KBM-7 (cell line): ENCODE measurements at places on chromosomes 5 and 9.

- no peak for DNase-seq
These were observed 1.4 kb downstream of the RPS6 start for GRCh38 chr9:19378647-19379046.

GRCh38 chr5:147403651-147404640, 105.9 kb downstream of the DPYSL3 start:
- no peak for DNase-seq

DNA sequence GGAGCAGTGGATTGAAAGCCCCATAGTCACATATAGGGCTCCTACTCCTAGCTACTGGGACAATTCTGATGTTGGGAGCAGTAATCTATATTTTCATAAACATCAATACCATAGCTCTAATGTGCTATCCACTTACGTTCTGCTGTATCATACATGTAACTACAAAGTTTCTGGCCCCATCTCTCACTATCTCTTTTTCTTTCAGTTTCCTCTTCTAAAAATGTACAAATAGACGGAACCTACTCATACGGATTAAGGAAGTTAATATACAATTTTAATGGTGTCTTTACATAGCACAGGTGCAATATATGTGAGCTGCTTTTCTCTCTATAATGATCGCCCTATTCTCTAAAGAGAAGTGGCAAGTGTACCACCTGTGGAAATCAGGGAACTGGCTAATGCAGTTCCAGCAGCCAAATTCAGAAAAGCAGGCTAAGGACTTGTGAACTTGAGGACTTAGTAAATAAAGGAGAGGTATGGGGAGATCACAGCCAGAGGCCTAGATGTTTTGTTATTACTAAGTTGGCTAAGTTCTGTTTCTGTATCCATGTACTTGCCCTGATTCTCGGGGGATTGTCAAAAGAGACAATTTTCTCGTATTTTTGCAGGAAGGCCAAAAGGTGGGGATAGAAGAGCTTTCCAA, 1021.9 kb downstream of the CDH12 start:
- no peak for DNase-seq

GRCh38 chr9:112125951-112126388, 49.1 kb downstream of the SUSD1 start:
- no peak for DNase-seq

- DNase-seq: no peak
These were observed 38.8 kb downstream of the MRPL36 start for GRCh38 chr5:1760656-1761452.

DNA sequence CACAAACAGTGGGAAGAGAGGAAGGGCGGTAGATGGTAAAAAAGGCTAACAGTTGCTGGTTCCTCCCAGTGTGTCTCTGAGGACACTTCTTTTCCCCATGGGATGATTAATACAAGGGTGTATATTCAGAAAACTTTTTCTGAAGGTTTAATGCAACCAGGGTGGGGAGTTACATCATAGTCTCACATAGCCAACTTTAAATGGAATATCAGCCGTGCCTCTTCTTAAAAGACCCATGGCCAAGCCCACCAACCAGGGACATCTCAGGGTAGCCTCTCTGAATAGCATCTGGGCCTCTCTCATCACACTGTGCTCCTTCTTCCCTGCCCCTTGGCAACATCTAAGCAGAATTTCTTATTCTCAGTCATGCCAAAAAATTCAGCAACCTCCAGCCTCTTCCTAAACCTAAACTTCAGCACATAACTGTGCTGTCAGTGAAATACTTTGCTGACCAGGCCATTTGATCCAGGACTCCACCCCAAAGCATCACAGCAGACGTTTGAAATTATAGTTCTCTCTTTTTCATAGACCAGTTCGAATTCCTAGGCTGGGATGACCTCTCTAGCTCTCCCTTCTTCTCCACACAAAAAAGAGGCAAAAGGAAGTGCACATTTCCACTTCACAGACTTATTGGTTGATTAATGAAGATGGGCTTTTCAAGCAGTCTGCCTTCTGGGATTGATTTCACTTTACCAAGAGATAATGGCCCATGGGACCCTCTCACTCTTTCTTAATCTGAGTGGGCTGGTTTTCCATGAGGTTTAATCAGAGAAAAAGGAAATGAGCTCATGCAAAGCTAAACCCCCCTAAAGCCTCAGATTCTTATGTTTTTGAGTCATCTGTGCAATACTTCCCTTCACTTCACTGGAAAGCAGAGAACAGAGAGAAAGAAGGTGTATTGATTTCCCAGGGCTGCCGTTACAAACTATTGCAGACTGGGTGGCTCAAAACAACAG, 85.1 kb upstream of the RAI14 start:
- DNase-seq: no peak

DNA sequence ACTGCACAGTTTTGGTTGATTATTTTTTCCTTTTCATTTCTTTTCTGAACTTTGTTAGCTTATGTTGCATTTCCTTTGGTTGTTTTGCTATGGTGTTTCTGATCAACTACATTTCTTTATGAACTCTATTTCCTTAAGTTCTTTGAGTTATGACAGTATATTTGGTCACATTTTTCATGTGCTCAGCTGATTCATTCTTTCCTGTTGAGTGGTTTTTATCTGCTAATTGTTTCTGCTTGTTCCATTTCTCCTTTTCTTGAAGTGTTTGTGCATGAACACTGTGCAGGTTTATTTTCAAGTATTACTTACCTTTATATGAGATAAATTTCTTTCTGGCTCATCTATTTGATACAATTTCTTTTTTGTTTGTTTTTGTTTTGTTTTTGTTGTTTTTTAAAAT, 50.9 kb upstream of the MACIR start:
- DNase-seq: peak; percentile 53

DNA sequence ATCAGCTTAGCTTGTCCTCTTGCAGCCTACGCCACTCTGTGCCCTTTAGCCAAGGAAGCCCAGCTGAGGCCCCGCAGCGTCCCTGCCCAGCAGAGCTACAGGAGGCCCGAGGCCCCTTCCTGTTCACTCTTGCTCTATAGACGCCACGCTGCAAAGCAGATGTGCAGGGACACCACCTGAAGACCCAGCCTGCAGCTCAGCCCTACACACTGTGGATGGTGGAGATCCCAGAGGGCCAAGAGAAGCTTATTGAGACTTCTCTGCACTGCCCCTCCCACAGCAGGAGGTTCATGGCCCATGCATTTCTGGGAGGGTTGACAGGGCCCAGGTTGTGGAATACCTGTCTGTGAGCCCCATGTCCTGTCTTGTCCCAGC, 33.6 kb downstream of the IRF1 start:
- no peak for DNase-seq

DNA sequence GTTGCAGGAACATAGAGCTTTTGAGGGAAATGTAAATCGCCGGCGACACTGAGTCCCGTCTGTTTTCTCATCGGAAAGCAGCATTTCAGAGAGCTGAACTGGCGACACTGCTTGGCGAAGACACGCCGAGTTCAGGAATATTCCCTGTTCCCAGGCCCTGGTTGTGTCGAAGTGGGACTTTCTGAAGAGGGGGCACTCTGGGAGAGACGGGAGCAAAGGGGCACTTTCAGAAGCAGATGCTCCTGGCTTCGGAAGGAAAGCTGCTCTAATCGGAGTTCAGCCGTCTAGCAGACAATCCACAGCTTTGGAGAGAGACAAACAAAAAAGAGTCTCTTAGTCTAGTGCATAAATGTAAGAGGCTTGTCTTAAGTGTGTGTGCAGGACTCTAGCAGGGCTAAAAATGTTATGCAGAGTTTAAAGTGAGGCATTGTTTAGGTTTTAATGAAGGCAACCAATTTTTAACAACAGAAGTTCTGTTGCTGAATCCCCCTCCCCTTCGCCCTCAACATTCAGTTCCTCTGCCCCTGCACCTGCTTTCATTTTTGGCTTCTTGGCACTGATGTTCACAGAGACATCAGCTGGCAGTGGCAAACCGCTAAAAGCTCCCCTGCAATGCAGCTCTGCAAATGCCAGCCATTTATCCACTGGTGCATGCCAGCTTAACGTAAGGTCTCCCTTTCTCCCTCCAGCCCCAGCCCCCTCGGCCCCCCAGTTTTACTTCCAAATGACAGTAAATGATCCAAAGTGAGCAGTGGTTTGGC, 289.5 kb upstream of the MPDZ start:
- DNase-seq: no peak

DNA sequence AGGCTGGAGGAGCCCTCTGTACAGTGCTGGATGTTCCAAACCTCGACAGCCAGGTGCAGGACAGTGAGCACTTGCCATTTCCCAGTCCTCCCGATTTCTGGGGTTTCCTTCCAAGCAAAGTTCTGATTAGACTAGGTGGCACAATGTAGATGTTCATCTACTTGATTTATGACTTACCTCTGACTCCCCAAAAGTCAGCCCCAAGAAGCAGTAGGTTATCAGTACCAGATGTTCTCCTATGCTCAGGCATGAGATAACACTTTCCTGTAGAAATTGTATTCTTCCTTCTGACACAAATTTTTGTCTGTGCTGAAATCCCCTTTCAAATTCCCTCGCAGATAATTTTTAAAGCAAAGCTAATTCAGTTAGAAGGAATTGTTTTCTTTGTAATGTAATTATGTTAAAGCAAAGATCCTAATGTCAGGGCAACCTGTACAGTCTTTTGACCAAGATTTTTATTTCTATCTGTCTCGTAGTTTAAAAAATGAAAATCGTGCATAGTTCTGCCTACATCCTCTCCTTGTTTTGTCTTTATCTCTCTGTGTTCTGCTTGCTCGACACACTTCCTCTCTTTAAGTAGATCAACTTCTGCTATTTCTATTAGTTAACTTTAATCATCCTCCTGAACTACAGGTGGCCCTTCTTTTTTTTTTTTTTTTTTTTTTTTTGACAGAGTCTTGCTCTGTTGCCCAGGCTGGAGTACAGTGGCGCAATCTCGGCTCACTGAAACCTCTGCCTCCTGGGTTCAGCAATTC, 102.4 kb upstream of the PJA2 start:
- DNase-seq: peak; percentile 30
